Fibroblast of the aortic adventitia (primary cell): ENCODE measurements at places on chromosomes 3 and 15.

- peak; percentile 60 for DNase-seq
Measured at GRCh38 chr15:82554351-82554750, 14.1 kb upstream of the RPS17 start.

DNA sequence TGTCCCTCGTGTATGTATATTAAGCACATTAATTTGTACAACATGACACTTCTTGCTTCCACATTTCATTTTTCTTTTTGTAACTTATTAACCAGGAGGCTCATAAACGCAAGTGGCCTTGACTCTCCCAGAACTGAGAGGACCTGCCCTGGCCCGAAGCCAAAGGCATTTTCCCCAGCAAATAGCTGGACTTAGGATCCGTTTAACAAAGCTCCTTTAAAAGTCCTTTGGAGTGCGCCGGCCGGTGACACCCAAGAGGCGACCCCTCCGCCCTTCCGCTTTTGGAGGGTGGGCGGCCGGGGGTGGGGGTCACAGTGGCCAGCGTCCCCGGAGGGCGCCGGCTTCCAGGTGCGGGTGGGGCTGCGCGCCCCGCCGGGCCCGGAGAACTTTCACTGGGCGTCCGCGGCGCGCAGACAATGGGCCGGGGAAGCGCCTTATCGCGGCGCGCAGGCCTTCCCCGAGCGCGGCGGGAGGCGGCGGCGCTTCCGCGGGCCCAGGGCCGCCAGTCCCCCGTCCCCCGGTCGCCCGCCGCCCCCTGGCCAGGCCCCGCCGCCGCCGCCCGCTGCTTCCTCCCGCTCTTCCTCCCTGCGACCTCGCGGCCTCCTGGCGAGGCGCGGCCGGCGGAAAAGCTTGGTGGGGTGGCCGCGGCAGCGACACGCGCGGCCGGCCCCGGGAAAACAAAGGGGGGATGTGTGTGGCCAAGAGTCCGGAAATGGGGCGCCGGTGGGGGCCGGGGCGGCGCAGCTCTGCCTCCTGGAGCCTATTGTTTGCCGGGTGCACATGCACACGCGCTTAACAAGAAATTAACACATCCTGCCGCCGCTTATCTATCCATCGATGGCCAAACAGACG, 613.4 kb downstream of the MCTP2 start:
- DNase-seq: no peak

DNA sequence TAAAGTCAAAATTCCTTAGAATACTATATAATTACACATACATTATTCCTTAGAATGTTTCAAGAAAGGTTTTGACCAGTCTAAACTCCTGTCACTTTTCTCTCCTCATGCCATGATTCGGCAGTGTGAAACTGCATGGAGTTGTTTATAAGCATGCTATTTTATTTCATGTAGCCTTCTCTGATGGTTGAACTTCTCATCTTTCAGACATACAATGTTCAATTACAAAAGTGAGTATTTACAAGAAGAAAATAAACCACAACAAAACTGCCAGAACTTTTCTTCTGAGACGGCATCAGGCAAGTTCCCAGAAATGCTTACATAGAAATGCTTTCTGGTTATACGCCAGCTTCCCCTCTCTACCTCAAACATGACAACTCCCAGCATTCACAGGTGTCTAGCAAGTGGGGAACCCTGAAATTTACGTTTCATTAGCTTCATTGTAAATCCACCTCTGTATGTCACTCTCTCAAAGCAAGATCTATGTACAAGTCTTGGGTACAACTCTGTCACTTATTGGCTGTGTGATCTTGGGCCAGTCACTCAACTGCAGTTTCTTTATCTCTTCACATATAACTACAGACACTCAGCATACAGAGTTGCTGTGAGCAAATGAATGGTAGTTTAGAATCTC, 42.7 kb downstream of the HDGFL3 start:
- DNase-seq: no peak

DNA sequence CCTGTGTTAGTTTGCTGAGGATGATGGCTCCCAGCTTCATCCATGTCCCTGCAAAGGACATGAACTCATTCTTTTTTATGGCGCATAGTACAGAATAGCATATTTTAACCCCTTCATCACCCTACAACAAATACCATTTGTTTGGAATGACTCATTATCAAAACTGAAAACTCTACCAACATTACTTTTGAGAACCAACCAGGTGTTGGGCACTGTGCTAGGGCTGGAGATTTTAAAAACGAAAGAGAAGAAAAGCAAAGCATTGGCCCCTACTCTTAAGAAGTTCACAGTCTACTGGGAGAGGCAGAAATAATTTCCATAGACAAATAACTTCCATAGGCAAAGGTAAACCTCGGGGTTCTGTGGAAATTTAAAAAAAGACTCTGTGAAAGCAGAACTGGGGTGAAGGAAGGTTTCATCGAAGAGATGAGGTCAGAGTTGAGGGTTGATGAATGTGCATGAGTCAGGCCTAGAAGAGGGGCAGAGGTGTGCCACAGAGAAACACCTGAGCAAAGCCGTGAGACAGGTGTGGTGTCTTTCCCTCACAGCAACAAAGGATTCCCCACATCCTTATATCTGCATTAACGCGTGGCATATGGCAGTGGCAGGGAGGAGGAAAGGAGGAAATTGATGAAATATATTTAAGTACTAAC, 51.0 kb downstream of the MCF2L2 start:
- no peak for DNase-seq

DNA sequence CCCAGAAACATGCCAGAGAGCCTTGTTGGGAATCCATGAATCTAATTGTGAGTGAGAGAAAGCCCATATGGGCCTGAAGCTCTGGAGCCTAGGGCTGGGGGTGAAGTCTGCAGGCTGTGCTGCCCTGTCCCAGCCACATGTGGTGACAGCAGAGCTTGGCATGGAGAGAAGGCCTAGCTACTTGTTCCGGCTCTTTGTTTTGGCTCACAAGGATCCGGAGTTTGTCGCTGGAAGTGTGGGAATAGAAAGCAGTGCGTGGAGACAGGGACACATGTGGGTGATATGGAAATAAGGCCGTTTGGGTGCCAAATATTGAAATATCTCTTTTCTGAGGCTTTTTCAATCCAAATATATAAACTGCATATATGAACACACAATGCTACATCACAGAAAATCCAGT, 78.2 kb downstream of the CLSTN2 start:
- DNase-seq: no peak

- no peak for DNase-seq
Measured at GRCh38 chr3:11634081-11634635, 9.6 kb downstream of the VGLL4 start.

DNA sequence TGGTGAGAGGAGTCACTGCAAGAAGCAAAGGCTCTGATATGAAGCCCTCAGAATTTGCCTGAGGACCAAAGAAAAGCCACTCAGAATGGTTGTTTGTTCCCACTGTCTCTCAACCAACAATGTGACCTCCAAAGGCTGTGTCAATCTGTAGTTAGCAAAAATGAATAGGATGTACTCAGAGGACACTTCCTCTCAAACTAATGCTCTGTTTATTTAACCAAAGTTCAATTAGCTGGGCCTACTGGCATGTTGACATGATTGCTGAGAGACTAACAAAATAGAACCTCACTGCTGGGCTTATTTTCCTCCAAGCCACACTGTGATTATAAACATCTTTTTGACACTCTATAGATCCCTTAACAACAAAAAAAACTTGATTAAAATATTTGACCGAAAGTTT, 522.5 kb downstream of the OCA2 start:
- DNase-seq: no peak

DNA sequence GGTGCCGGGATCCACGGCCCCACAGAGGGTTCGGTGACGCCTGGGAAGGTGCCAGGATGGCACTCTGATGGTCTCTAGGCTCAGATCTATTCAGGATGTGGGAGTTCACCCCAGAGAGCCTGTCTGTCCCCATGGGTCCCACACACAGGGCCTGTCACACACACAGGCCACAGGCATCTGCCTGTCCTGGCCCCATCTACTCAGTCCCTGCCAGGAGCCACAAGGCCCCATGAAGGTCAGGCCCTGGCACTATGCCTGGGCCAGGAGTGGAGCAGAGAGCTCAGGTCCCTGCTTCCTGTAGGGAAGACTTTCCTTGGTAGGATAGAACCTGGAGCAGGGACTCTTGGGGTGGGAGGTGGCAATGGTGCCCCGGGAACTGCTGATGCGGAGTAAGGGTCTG, 49.0 kb upstream of the FURIN start:
- no peak for DNase-seq

DNA sequence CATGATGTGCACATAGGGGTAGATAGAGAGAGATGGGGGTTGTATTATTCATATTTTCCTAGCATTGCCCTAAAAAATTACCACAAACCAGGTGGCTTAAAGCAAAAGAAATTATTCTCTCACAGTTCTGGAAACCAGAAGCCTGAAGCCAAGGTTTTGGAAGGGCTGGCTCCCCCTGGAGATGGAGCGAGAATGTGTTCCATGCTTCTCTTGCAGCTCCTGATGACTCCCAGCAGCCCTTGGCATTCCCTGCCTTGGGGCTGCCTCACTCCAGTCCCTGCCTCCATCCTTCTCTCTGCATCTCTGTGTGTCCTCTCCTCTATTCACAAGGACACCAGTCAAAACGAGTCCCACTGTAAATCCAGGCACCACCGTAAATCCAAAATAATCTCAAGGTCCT, 91.5 kb upstream of the FAM174B start:
- no peak for DNase-seq

GRCh38 chr3:61452535-61453090, 108.8 kb upstream of the PTPRG start:
- DNase-seq: peak; percentile 6

GRCh38 chr15:79608066-79608864, 176.1 kb downstream of the MINAR1 start:
- DNase-seq: no peak

GRCh38 chr15:66747886-66748707, 46.1 kb downstream of the SMAD6 start:
- DNase-seq: peak; percentile 85

DNA sequence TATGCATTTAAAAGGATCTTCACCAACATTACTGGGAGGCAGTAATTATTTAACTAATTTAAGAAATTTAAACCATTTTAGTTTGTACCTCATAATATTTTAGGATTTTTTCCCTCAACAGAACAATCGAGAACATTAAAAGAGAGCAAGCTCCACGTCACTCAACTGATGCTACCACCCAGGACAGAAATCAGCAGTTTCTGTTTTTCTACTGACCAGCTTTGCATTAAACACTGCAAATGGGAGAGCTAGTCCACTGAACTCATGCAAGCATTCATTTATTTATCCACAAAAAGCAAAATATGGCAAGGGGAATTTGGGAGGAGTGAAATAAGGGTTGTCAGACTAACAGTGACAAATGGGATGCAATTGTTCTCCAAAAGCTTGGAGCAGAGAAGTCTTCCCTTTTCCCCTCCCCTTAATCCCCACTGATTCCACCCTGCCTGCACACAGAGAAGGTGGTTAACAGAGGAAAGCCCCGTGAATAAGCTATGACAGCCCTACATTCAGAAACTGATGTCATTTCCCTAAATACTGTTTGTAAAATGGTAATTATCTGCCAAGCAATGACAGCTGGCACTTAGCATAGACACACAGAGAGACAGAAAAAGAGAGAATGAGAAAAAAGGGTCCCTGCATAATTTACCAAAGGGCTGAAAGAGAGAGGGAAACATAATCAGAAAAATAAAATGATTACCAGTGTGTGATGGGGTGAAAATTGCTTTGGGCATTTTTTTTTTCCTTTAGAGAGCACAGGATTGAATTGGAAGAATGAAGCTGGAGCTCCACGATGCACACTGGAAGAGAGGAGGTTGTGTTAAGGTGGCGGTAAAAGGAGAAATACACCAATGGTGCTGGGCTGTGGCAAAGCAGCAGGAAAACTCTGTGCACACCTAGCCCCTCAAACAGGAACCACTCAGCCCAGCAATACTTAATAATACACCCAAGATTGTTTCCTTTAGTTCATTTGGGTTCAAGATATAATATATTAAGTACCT, 777.4 kb downstream of the TUSC7 start:
- DNase-seq: no peak

DNA sequence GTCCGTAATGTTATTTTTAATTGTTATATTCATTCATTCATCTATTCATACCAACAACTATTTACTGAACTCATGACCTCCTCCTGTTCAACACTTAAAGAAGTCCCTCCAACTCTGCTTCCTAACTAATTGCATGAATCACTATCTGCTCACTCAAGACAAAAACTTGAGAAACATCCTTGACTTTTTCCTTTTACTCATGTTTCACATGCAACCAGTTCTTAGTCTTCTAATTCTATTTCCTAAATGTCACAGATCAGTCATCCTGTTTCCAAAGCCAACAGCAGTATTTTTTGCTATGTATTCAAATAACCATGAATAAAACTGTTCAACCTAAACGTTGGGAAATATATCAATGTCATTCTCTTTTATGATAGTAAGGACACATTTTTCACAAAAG, 124.6 kb upstream of the GBE1 start:
- DNase-seq: peak; percentile 4

DNA sequence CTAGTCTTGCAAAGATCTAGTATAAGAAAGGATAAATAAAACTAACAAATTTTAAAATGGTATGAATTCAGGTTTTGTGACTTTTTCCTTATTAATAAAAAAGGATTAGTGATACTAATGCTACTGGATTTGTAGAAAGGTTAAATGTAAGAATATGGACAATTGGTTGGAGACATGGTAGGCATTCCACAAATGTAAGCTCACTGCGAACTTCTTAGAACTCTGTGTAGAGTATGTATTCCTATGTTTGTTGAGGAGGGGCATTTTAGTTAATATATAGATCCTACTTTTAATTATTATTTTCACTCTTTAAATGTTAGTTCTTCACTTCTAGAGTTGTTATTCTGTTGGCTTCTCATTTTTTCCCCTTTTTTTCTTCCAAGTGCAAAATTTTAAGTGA, 414.3 kb downstream of the RBMS3 start:
- DNase-seq: no peak

DNA sequence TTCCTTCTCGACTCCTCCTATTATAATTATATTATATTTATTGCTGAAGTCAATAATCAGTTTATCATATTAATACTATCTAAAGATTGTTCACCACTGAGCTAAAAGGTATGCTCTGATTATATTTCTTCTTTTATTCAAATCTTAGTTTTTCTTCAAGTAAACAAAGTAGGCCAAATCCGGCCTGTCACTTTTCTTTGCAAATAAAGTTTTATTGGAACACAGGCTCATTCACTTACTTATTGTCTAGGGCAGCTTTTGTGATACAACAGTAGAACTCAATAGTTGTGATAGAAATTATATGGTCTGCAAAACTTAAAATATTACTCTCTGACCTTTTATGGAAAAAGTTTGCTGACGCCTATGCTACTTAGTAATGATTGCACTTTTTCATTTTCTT, 92.4 kb upstream of the DNAJC19 start:
- DNase-seq: no peak

DNA sequence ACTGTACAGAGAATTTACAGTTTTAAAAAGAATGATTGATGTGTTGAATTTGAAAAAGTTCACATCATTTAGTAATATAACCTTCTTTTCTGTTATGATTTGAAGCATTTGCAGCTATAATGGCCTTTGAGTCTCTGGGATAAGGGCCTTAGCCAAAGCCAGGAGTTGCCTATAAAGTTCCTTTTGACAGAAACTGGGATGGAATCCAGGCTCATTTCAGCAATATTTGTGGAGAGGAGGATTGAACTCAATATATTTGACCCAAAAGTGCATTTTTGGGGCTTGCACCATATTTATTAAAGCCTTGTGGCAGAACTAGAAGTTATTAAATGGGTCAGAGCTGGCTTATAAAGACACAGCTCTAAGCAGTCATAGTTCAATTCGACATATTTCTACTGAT, 348.7 kb upstream of the EPHA3 start:
- no peak for DNase-seq

- peak; percentile 66 for DNase-seq
Measured at GRCh38 chr3:8619548-8619947, 25.1 kb downstream of the SSUH2 start.

- peak; percentile 67 for DNase-seq
Measured at GRCh38 chr3:81451611-81452010, 309.8 kb downstream of the GBE1 start.
